ENCODE measurements at places on chromosomes 11 and 22.

GRCh38 chr11:59216641-59217564 lies 4.2 kb upstream of the MPEG1 start:
- no peak for DNase-seq

DNA sequence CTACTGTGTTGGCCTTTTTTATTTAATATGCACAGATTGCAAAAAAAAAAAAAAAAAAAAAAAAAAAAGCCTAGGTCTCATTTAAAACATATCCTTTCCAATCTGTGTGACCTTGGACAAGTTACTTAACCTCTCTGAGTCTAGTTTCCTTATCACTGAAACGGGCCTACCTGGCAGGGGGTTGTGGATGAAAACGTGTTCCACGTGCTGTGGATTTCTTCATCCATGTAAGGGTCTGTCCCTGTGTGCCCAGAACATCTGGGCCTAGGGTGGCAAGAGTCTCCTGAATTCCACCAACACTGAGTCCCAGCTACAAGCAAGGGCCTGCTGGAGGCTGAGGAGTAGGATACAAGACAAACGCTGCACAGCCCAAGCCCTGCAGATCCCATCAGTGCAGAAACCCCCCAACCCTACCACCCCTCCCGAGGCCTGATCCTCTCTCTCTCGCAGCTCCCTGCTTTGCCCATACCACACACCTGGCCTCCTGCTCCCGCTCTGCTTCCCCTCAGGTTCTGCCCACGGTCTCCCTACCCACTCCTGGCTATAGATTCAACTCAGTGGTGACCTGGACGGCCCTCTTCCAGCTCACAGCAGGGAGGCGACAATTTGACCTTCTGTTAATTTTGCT lies 4.7 kb upstream of the GNAZ start:
- no peak for DNase-seq

- DNase-seq: peak; percentile 79
Observed at GRCh38 chr11:75328426-75329277, 22.8 kb downstream of the ARRB1 start.

DNA sequence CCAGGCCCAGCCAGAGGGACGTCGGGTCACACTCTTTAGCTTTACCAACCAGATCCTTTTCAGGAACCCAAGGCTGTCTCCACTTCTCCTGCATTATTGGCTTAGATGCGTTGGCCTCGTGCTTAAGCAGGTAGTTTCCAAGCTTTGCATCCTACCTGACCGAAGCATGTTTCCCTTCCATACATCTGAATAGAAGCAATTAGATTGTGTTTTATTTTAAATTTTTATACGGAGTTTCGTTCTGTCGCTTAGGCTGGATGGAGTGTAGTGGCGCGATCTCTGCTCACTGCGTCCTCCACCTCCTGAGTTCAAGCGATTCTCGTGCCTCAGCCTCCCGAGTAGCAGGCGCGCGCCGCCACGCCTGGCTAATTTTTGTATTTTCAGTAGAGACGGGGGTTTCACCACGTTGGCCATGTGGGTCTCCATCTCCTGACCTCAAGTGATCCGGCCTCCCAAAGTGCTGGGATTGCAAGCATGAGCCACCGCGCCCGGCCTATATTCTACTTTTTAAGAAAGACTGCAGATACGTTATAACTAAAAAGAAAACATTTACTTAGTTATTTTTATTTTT lies 677 bp downstream of the DYNC2H1 start:
- no peak for DNase-seq

DNA sequence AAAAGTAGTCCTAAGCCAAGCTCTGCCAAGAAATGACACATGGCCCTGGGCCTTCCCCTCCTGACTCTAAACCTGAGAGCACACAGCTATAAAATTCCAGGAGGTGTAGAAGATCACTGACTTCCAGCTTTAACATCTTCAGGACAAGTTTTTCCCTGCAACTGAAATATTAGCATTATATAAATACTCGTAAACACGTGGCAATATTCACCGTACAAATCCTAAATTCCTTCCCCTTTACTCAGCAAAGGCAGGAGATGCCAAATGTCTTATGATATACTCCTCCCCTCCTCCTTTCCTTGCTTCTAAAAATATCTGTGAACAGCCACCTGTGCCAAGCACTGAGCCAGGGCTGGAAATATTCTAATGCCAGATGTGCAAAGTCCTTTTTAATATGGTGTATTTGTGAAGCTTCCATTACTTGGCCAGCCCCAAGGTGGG lies 194.0 kb downstream of the LARGE1 start:
- no peak for DNase-seq

- no peak for DNase-seq
Observed at GRCh38 chr11:1667121-1667850, 29.7 kb upstream of the KRTAP5-6 start.

GRCh38 chr11:45037434-45038005 lies 86.8 kb upstream of the TP53I11 start:
- DNase-seq: no peak

DNA sequence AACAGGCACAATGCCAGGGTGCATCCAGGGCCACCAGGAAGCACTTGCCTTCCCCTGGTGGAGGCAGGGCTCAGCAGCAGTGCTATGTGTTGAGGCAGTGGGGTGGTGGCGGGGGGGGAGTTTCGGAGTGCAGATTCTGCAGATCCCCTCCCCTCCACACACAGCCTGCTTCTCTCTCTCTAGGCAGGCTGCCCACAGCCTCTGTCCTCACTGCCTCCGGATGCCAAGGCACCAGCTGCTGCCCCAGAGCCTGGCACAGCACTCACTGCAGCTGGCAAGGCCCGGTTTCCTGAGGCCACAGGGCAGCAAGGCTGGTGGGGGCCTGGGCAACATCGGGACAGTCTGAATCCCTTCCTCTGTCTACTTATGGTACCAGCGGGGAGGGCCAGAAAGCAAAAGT lies 35.8 kb downstream of the NRXN2 start:
- DNase-seq: no peak
